NCI-H748 treated with DMSO at 0.1 percent for 48 hours (cell line): ENCODE measurements at places on chromosomes 2 and 18.
A peak's percentile ranks its signal among the peaks of the same experiment; 100 is the strongest.

DNA sequence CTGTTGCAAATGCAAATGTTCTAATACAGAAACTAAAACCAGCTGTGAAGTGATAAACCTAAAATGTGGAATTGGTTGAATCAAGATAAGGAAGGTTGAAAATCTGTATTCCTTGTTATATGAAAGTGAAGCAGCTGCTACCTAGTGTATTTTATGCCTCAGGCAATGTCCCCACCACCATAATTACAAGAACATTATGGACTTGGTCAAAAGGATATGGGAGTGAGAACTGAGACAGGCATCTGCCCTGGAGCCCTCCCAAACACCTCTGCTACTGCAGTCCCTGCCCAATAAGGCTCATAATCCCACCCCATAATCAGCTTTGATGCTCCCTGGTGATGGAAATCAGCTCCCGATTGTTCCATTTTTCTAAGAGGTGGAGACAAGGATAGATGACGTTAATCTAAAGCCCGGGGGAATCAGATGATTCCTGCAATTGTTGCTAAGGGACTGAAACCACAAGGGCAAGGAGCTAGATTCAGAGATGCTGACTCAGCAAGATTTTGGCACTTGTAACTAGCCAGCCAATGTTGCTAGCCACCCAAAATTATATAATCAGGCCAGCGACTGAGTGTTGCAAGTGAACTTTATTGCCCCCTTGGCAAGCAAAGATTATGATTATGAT, 69.5 kb downstream of the EVA1A start:
- no peak for DNase-seq

DNA sequence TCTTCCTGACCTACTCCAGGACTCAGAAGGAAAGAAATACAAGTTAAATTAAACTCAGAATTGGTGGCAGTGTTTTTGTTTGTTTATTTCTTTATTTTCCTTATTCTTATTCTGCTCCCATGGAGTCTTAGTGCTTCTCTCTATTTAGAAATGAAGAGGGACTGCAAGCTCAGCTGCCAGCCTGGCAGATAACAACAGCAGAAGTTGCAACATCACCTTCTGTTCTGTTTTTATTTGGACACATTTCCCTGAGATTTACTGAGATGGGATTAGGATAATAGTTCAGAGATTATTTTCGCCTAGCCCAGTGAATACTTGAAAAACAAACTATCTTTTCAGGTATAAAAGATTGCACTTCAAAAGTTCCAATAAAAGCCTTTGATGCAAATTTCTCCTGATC, 70.4 kb upstream of the DTNA start:
- no peak for DNase-seq

DNA sequence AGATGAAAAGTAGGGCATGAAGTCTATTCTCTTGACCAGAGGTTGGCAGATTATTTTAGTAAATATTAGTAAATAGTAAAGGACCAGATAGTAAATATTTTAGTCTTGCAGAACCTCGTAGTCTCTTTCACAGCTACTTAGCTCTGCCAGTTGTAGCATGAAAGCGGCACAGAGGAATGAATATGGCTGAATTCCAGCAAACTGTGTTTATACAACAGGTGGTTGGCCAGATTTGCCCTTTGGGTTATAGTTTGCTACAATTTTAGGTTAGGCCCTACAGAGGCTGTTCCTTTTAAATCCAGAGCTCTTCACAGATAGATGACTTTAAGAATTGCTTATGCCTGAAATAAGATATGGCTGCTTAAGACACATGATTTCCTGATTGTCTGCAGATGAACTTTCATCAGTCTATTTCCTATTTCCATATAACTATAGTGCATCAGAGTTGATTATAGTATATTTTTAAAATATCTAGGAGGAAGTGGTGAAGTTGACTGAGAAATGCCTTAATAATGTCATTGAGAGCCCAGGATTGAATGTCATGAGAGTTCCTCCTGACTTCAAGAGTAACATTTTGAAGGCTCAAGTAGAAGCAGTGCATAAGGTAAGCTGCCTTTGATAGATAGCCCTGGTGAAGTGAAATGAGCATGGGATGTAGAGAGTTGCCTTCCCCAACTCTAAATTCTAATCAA, 80.5 kb downstream of the TMEM185B start:
- DNase-seq = no peak

DNA sequence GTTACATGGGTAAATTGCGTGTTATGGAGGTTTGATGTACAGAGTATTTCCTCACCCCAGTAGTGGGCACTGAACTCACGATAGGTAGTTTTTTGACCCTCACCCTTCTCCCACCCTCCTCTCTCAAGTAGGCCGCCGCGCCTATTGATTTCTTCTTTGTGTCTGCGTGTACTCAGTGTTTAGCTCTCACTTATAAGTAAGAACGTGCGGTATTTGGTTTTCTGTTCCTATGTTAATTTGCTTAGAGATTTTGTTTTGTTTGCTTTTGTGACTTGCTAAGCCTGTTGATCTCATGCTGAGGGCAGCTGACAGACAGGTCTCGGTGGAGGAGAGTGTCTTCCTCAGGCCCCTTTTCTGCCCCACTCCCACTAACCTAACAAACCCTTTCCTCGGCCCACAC, 36.2 kb downstream of the ACOXL start:
- peak; percentile 75 for DNase-seq

GRCh38 chr2:96239745-96240264, 26.0 kb downstream of the TMEM127 start:
- no peak for DNase-seq

- no peak for DNase-seq
These were observed 172.7 kb upstream of the TRIB2 start for GRCh38 chr2:12543978-12544558.

DNA sequence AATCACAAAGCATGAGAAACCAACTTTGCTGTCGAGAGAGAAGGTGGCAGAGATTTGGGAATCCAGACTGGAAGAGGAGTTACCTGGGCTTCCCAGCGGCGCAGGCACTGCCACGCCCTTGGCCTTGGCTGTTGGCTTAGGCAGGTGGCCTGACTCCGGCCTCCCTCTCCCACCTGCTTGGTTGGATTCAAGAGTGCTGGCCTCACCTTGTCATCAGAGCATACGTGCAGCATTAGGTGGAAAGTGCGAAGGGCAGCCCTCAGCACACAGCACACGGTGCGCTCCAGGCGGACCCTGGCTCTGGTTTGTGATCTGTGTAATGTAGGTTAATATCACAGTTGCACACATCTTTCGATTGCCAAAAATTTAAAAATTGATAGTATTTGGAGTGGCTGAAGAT, 19.2 kb upstream of the ASB1 start:
- DNase-seq = no peak

DNA sequence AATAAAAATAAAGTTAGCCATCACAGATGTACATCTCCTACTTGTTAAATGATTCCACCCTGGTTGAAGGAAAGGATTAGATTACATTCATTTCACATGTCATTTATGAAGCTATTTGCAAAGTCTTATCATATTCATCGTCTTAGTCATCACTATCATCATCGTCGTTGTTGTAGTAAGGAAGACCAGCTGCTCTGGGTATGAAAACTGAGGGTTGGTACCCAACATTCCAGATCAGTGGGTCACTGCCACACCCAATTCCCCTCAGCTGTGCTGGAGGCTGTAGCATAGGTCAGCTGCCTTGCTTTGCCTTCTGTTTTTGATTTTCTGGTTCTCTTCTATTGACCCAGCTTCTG, 20.9 kb upstream of the CCBE1 start:
- DNase-seq = no peak

- no peak for DNase-seq
These were observed 87.2 kb downstream of the PPP1R1C start for GRCh38 chr2:182072861-182073260.

GRCh38 chr2:233353769-233354499, at the start of gene DGKD:
TSS of gene DGKD (plus strand) at chr2:233354494. CDS start at chr2:233354519, 25 bp downstream.
- peak; percentile 36 for DNase-seq

GRCh38 chr2:168536925-168537466, 80.9 kb downstream of the CERS6 start:
- DNase-seq = no peak

DNA sequence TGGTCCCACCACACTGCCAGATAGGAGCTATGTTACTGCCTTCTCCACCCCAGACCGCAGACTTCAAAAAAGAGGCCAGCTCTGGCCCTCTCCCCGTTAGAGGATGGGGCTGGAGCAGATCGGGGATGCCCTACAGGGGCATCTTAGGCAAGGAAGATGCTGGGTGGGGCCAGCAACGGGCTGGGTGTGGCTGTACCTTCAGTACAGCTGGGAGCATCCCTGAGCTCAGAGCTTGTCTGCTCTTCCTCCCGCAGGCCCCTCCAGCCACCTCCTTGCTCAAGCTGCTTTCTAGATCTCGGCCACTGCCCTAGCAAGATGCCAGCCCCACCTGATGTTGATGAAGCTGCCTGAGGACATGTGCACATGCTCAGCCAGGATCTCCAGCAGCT, 9.8 kb downstream of the PTPRN start:
- no peak for DNase-seq

- no peak for DNase-seq
These were observed 59.2 kb downstream of the LYPD6 start for GRCh38 chr2:149389506-149390167.

DNA sequence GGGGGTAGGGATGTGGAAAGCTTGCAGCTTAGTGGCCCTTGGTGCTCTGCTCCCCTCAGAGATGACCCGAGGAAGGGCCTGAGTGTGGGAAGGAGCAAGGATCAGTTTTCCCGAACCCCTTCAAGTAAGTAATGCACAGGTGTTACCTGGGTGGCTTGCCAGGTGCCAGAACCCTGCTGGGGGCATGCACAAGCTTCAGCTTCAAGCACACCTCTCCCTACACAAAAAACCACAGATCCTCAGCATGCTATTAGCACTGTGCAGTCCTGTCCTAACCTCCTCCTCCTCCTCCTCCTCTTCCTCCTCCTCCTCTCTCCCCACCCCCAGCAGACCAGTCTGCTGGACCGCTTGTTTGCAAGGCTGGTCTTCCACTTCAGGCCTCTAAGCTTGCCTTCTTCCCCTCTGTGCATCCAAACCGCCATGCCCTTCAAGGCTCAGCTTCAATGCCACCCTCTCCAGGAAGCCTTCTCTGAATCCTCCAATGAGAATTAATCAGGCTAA, 114.8 kb downstream of the ACAA2 start:
- no peak for DNase-seq
